Pulmonary artery endothelial cell (primary cell): ENCODE measurements at places on chromosomes 3 and 15. TPM values are rescaled to one million over a fixed set of nuclear protein-coding genes. Genes with fewer than 3 reads are reported as not detected.

GUCA1C gene
- total RNA-seq = not detected in 2 replicates

NR2E3 gene
- 0.11 TPM in 1 of 2 replicates, not detected in the other for total RNA-seq

MUSTN1 gene
- total RNA-seq = not detected in 2 replicates

MINAR1 gene
- 0.28 and 0.92 TPM in 2 replicates for total RNA-seq

HIGD1A gene
- 139 and 144 TPM in 2 replicates for total RNA-seq

IL16 gene
- total RNA-seq = 0.04 and 0.20 TPM in 2 replicates

GASK1A gene
- under 0.01 and 0.04 TPM in 2 replicates for total RNA-seq
